ENCODE measurements at places on chromosomes 16 and 17.

DNA sequence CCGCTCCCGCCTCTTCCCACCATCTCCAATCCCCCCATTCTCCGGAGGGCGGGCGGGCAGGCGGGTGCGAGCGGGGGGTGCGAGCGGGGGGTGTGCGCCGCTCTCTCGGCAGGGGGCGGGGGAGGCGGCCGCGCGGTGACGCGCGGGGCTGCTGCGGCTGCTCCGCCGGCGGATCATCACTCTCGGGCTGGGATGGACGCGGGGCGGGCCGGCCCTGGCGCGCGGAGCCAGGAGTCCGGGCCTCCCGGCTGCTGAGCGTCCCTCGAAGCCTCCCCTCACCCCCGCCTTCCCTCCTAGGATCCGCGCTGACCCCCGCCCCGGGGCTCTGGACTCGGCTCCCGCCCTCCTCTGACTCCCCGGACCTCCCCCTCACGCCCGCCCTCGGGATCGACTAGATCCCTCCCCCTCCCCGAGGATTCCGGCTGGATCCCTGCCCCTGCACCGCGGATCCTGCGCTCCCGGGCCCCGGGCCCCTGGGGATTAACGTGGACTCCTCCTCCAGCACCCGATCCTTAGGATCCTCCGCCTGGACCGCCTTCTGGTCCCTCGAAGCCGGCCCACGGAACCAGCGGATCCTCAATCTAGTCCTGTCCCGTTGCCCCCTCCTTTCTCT lies 946 bp upstream of the TMEM256 start:
- DNase-seq: peak; percentile 49

DNA sequence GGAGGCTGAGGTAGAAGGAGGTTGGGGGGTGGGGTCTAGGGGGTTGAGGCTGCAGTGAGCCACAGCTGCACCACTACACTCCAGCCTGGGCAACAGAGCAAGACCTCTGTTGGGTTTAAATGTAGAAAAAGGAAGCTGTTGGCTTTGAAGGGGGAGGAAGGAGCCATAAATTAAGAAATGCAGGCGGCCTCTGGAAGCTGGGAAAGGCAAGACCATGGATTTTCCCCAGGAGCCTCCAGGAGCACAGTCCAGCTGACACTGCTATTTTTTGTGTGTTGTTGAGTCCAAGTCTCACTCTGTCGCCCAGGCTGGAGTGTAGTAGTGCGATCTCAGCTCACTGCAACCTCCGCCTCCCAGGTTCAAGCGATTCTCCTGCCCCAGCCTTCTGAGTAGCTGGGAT lies 15.9 kb downstream of the LITAF start:
- no peak for DNase-seq

DNA sequence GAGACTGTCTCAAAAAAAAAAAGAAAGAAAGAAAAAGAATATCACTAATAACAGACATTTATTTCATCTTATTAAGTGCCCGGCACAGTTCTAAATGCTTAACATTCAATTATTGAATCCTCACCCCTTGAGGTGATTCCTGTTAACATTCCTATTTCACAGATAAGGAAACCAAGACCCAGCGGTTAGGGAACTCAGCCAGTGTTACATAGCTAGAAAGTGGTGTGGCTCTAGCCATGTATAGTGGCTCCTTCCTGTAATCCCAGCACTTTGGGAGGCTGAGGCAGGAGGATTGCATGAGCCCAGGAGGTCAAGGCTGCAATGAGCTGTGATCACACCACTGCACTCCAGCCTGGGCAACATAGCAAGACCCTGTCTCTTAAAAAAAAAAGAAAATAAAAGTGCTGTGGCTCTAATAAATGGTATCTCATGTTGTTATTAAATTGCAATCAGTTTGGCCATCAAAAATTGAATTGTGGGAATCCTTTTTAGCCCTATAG lies 28.1 kb downstream of the ZNRF1 start:
- DNase-seq: no peak

- DNase-seq: no peak
Observed at GRCh38 chr16:63497408-63497807, 1461.2 kb upstream of the CDH8 start.

- DNase-seq: no peak
Observed at GRCh38 chr17:19523690-19524089, 10.0 kb upstream of the SLC47A1 start.

GRCh38 chr17:80960037-80960796 lies 31.4 kb upstream of the CHMP6 start:
- DNase-seq: no peak

DNA sequence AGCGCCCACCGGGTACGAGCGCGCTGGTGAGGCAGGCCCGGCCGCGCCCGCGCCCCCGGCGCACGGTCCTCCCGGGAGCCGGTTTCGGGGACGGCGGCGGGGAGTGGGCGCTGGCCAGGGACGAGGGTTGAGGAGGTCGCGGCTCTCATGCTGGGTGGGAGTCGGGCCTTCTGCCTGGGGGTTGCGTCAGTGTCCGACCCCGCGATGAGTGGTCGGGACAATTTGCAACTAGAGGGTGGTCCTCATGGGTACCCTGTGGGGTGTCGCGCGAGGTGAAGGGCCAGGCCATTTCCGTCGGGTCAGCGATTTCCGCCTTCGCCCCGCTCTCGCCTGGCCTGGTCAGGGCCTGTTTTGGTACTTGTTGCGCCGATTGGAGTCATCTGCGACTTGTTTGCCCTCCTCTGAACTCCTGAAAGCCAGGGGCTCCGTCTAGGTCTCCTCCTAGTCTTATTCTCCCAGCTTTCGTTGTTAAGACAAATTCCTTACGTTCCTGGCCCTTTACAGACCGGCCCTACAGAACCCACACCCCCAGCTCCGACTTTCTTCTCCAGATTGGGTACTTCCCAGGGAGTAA lies 14.9 kb downstream of the NAA60 start:
- peak; percentile 52 for DNase-seq

DNA sequence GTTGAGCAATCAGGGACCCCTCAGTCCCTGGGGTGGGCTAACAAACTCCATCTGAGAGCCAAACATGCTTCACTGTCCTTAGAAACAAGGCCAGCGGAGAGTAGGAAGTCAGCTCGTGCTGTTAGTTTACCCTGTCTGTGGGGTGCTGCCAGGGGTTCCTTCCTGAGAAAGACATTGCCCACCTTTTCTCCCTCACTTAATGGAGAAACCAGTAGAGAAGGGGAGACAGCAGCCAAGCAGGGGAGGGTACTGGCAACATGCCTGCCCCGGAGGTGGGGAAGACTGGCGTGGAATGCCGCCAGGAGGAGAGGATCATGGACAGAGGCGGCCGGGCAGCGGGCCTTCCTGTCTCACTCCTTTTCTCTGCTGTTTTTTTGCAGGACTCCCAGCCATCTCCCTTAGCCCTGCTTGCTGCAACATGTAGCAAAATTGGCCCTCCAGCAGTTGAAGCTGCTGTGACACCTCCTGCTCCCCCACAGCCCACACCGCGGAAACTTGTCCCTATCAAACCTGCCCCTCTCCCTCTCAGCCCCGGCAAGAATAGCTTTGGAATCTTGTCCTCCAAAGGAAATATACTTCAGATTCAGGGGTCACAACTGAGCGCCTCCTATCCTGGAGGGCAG lies 19.9 kb downstream of the SP2 start:
- no peak for DNase-seq

DNA sequence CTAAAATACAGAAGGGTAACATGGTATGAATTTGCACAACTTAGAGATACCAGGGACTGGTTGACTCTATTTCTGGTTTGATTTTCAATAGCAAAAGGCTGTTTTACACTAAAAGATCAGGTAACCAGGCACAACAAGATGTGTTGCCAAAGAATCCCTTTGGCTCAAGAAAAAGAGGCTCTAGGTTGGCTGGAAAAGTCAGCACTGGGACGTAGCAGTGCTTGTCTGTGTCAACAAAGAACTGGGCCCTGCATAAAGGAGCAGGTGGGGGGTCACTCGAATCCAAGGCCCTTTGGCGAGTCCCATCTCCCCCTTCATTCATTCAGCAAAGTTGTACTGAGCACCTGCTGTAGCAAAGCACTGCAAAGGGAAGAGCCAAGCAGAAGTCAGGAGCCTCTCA lies 18.4 kb downstream of the SDR42E1 start:
- DNase-seq: no peak

GRCh38 chr17:34556384-34556783 lies 23.0 kb upstream of the TMEM132E start:
- DNase-seq: no peak

GRCh38 chr16:50690177-50690576 lies 3.2 kb upstream of the NOD2 start:
- DNase-seq: no peak

GRCh38 chr16:63702981-63703590 lies 1418.8 kb downstream of the CDH11 start:
- no peak for DNase-seq

GRCh38 chr17:2782055-2782454 lies 14.2 kb upstream of the RAP1GAP2 start:
- DNase-seq: no peak

DNA sequence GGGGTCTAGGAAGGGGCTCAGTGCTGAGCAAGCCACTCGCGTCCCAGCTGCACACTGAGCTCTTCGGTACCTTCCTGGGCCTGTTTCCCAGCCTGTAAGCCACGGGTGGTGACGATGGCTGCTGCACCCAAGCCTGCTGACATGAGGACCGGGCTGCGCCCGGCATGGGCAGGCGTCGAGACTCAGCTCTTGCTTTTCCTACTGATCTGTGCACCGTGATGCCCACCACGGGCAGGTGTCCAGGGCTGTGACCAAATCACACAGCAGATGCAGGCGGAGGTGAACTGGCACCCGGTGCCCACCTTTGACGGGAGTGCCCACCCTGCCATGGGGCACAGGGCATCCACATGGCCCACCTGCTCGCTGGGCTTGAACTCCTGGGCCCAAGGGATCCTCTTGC lies 17.9 kb downstream of the CCDC57 start:
- DNase-seq: no peak

All from NCI-H1417 (cell line).